ENCODE measurements at places on chromosomes 16 and 17.
A peak's percentile ranks its signal among the peaks of the same experiment; 100 is the strongest.

DNA sequence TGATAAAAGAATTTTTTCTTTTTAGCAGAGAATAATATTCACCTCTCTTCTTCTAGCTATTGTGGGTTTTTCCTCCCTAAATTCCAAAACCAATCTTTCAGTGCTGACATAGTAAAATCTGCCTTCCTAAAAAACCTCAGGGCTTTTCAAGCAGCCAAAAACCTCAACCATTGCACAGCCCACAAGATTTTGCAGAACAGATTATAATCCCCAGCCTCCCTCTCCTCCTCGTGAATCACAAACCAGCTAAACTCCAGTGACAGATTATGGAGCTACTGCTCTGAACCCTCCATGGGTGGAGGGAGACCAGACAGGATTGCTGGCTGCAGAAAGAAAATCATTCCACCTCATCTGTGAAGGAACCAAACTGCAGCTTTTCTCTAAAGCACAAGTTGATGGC lies 341.6 kb downstream of the SOX9 start:
- no peak for DNase-seq

GRCh38 chr16:77276661-77277060 lies 77.5 kb downstream of the SYCE1L start:
- DNase-seq: no peak

GRCh38 chr17:4208238-4208637 lies 55.5 kb downstream of the ANKFY1 start:
- peak; percentile 13 for DNase-seq

DNA sequence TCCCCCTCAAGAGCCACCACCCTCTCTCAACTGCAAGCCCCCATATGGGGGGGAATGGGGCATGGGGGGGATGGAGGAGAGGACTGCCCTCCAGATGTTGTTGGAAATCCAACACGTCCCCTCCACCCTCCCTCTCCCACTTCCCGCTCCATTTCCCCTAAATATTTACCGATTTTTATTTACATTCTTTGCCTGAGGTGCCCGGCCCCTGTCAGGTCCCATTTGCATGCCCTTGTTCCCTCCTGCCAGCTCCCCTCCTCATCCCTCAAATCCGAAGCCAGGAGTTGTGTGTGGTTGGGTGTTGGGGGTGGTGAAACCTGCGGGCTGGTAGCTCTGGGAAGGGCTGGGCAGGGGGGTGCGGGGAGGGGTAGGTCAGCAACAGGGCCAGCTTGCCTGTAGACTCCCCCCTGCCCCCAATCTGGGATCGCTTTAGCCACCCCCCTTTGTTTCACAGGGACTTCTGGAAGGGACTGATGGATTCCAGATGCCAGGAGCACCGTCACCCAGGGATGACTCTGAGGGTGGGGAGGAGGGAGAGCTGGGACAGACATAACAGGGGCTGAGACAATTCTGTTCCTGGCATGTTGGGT lies 39.7 kb upstream of the NGFR start:
- no peak for DNase-seq

DNA sequence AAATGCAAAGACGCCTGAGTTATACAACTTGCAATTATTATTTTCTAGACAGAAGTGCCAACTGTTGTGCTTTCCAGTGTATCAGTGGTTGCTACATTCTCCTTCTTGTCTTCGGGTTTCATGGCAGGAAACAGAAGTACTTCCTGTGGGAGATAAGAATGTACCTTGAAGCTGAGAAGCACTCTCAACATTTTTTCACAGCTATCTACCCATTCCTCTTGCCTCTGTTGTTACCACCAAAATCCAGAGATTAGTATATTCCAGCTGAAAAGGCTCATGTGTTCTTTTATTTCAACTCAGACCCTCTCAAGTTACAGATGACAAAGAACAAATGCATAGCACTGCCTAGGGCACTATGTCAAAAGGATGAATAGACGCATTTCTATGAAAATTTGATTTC lies 4.8 kb upstream of the ADAT1 start:
- DNase-seq: no peak

GRCh38 chr16:54447576-54448440 lies 161.2 kb upstream of the IRX3 start:
- DNase-seq: no peak

DNA sequence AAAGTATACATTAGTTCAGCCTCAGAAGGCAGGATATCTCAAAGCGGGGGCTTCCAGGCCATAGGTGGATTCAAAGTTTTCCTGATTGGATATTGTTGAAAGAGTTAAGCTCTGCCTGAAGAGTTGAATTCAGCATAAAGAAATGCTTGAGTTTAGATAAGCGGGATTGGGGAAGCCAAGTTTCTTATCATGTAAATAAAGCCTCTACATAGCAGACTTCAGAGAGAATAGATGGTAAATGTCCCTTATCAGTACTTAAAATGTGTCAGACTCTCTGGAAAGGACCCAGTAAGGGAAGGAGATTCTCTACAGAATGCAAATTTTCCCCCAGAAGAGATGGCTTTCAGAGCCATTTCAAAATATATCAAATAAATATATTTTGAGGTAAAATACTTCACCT lies 423.5 kb downstream of the SHISA9 start:
- DNase-seq: no peak

GRCh38 chr17:47741109-47741792 lies 8.2 kb downstream of the TBX21 start:
- DNase-seq: no peak

DNA sequence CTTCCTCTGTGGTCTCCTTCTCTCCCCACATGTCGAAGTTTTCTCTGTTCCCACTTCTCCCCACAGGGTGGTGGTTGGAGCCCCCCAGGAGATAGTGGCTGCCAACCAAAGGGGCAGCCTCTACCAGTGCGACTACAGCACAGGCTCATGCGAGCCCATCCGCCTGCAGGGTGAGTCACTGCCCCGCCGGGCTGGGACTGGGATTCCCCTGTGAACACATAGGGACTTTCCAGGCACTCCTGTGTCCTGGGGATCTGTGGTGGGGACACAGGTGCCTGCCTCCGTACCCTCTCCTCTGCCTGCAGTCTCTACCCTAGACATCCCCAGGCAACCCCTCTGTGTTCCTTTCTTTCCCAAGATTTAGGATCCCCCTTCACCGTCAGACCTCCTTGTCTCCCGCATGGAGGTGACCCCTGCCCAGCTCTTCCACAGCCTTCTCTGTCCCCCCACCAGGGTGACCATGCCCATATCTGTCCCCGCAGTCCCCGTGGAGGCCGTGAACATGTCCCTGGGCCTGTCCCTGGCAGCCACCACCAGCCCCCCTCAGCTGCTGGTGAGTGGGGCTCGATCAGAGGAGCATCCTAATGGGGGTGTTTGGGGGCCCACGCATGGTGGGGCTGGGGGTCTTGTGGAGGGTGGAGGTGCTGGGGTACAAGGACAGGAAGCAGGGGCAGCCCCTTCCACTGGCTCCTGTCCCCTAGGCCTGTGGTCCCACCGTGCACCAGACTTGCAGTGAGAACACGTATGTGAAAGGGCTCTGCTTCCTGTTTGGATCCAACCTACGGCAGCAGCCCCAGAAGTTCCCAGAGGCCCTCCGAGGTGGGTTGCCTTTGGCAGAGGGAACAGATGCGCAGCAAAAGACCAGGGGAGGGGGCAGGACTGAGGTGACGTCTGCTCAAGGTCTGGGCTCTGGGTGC lies 5.8 kb downstream of the ITGAM start:
- DNase-seq: peak; percentile 86

DNA sequence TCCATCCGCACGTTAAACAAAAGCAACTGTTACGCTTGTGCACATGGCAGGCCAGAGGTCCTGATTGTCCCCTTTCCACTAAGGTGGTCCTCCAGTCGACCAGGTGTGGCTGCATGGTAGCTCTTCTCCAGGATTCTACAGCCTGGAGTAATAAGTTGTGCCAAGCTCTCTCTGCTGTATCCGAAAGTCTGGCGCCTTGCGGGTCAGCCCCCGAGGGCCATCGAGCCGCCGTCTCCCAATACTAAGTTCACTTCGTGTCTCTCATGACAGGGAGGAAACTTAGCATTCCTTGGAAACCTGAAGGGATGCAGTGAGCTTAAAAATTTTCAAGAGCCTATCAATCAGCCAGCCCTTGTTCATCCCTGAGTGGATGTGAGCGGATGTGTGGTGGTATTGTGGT lies 5.3 kb upstream of the ENDOV start:
- no peak for DNase-seq

GRCh38 chr16:50862818-50863643 lies 121.1 kb downstream of the CYLD start:
- no peak for DNase-seq

GRCh38 chr16:62940569-62940968 lies 904.3 kb upstream of the CDH8 start:
- DNase-seq: no peak

DNA sequence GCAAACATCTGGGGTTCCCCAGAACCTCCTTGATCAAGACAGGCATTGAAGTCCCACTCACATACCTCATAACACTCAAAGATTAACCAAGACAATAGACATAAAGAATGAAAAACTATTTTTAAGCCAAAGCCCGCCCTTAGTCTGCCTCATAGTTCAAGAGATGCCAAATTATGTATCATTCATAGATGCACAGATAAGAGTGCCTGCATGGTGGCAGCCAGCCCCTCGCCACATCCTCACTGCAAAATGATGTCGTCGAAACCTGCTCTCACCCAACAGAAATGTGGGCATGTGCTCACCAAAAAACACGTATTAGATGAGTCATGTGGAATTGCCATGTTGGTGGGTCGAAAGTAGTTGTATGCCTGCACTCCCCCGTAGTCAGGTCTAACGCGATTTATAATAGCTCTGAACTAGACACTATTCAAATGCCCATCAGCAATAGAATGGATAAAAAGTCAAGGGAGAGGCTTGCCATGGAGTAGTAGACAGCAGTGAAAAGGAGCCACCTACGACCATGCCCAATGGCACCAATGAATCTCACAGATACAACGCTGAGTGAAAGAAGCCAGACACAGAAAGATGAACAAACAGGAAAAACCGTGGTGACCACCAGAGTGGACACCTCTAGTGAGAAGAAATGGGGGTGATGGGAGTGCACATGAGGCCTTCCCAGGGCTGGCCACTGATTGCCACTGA lies 64.8 kb downstream of the C16orf95 start:
- no peak for DNase-seq

- DNase-seq: peak; percentile 59
Observed at GRCh38 chr17:72931635-72932034, 160.9 kb downstream of the SLC39A11 start.
